T-cell (primary cell): ENCODE measurements at places on chromosomes 7 and 10.

DNA sequence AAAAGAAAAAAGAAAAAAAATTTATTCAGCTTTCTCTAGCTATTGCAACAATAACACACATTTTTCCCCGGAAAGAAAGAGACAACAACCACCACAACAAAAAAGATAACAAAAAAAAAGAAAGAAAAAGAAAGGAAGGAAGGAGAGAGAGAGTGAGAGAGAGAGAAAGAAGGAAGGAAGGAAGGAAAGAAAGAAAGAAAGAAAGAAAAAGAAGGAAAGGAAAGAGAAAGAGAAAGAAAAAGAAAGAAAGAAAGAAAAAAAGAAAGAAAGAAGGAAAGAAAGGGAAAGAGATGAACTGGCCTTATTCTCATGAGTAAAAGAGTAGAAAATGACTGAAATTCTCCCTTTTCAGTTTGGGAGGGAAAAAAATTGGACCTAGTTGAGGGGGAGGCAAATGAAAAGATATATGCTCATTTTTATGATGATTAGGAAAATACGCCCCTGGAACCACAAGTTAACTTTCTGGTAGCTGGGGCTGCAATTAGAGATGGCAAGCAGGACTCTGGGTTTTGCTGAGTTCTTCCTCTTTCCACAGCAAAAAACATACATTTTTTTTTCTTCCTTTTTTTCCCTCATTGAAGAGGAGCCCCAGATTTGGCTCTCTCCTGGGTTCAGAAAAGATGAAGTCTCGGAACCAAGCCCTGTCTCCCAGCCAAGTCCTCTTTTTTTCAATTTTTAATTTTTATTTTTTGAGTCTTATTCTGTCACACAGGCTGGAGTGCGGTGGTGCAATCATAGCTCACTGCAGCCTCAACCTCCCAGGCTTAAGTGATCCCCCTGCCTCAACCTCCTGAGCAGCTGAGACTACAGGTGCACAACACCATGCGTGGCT is 12.6 kb upstream of the PRDX3 start:
- H3K36me3 ChIP-seq: no peaks in the 10 kb centered on the region
- DNase-seq: no peak
- no peaks in the 10 kb centered on the region for H3K27me3 ChIP-seq
- peaks cover 8% of the 10 kb centered on the region for H3K4me1 ChIP-seq
- H3K27ac ChIP-seq: no peak overlapping the region
- H3K4me3 ChIP-seq: no peak overlapping the region

- H3K4me3 ChIP-seq: no peak overlapping the region
- H3K4me1 ChIP-seq: peaks cover 29% of the 10 kb centered on the region
- no peaks in the 10 kb centered on the region for H3K27me3 ChIP-seq
- H3K27ac ChIP-seq: no peak overlapping the region
Observed at GRCh38 chr7:4739528-4739992, 35.9 kb upstream of the AP5Z1 start.

- no peak overlapping the region for H3K27ac ChIP-seq
- DNase-seq: no peak
- H3K4me3 ChIP-seq: no peak overlapping the region
- H3K4me1 ChIP-seq: no peaks in the 10 kb centered on the region
Observed at GRCh38 chr7:17844022-17844421, 96.3 kb downstream of the SNX13 start.

GRCh38 chr10:89242345-89242684 is 9.3 kb downstream of the LIPA start:
- no peak overlapping the region for H3K27ac ChIP-seq
- H3K36me3 ChIP-seq: peaks cover 29% of the 10 kb centered on the region
- H3K4me3 ChIP-seq: no peak overlapping the region
- DNase-seq: no peak
- H3K27me3 ChIP-seq: no peaks in the 10 kb centered on the region

DNA sequence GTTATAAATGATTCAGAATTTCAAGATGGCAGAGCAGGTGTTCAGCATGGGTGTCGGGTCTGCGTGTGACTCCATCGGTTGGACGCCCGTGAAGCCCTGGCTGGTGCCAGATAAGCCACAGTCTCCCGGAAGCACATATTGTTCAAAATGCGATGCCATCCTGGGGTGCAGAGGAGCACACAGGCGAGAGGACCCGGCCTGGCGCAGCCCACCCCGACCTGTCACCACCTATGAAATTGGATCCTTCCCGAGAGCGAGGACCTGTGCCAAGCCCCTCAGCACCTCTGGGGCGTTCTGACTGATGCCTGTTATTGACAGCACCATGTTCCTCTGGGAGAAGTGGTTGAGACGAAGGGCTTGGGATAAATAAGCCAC is 110.1 kb downstream of the ACTR3B start:
- H3K27me3 ChIP-seq: no peaks in the 10 kb centered on the region
- no peak overlapping the region for H3K27ac ChIP-seq
- H3K4me3 ChIP-seq: no peak overlapping the region
- DNase-seq: no peak
- H3K4me1 ChIP-seq: no peaks in the 10 kb centered on the region

DNA sequence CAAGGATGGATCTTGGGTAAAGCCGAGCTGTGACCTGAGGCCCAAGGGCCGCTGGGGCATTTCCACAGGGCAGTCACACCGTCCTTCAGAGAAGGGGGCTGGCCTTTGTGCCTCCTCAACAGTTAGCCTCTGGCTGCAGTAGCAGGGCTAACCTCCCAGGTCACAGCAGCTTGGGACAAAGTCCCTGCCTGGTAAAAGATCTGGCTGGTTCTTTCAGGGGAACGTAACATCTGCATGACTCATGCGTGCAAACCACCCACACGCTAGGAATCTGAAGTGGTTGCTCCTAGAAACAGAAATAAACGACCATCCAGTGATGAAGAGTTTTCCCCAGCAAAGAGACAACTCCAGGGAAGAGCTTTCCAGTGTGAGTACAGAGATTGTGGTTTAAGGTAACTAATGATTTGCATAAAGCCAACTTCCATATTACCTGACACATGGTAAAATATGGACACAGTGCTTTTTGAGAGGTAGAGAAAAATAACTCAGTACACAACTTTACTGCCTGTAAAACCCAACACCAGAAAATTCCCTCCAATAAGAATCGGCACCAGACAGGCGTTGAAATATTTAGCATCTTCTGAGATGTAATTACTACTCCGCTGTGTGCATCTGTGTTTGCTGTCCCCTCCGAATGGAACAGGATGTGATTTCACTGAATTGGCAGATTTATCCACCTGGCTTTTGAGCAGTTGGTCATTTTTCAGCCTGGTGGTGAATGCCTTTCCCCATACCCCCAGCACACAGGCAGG is 84.9 kb upstream of the ADRB1 start:
- H3K4me1 ChIP-seq: peaks cover 43% of the 10 kb centered on the region
- H3K4me3 ChIP-seq: no peak overlapping the region
- H3K27me3 ChIP-seq: no peaks in the 10 kb centered on the region
- H3K27ac ChIP-seq: no peak overlapping the region
